ENCODE measurements at places on chromosomes 13 and 19.

- no peak for DNase-seq
Observed at GRCh38 chr13:29483623-29484022, 111.9 kb downstream of the SLC7A1 start.

- no peak for DNase-seq
Observed at GRCh38 chr19:8392017-8392591, 1.9 kb downstream of the RAB11B start.

- no peak for DNase-seq
Observed at GRCh38 chr19:38228491-38229439, 4.7 kb upstream of the DPF1 start.

- no peak for DNase-seq
Observed at GRCh38 chr13:23671897-23672296, 101.7 kb downstream of the TNFRSF19 start.

GRCh38 chr13:100338275-100338674 is 249.4 kb downstream of the PCCA start:
- DNase-seq = no peak

DNA sequence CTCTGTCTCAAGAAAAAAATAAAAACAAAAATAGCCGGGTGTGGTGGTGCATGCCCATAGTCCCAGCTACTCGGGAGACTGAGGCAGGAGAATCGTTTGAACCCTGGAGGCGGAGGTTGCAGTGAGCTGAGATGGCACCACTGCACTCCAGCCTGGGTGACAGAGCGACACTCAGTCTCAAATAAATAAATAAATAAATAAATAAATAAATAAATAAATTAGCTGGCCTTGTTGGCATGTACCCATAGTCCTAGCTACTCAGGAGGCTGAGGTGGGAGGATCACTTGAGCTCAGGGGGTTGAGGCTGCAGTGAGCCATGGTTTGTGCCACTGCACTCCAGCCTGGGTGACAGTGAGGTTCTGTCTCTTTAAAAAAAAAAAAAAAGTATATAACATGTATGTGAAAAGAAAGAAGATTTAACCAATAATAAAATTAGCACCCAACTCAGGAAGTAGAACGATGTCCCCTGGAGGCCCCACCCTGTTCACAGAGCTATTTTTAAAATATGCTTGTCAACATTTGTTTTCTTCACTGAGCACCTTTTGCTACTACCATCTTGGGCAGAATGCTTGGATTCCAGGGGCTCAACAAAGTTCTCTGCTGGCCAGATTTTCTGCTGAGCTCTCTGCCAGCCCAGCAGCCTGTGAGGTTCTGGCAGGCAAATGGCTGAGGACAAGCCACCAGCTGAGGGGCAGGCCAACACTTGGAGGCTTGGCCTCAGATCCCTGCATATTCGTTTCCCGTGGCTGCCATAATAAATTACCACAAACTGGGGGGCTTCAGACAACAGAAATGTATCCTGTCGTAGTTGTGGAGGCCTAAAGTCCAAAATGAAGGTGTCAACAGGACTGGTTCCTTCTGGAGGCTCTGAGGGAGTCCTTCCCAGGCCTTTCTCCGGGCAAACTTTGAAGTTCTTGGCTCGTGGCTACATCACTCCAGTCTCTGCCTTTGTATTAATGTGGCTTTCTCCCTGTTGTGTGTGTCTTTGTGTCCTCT is 5.2 kb downstream of the SLC25A42 start:
- DNase-seq = no peak

DNA sequence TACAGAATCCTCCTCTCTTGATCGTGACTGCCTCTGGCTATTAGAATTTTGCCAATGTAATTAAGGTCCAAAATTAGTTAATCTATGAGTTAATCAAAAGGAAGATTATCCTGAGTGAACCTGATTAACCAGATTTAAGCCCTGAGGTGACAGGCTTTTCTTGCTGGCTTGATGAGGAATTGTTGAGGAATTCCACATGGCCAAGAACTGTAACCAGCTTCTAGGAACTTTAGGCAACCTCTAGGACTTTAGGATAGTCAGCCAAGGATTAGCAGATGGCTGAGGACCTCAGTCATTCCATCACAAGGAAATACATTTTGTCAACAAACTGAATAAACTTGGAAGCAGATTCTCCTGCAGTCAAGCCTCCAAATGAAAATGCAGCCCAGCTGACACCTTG is 84.8 kb downstream of the STOML3 start:
- DNase-seq = no peak

GRCh38 chr19:57527136-57527881 is at the start of gene ZNF549:
Gene ZNF549 (plus strand): TSS chr19:57527356. CDS start chr19:57527574, 218 bp downstream.
- DNase-seq = peak; percentile 88

DNA sequence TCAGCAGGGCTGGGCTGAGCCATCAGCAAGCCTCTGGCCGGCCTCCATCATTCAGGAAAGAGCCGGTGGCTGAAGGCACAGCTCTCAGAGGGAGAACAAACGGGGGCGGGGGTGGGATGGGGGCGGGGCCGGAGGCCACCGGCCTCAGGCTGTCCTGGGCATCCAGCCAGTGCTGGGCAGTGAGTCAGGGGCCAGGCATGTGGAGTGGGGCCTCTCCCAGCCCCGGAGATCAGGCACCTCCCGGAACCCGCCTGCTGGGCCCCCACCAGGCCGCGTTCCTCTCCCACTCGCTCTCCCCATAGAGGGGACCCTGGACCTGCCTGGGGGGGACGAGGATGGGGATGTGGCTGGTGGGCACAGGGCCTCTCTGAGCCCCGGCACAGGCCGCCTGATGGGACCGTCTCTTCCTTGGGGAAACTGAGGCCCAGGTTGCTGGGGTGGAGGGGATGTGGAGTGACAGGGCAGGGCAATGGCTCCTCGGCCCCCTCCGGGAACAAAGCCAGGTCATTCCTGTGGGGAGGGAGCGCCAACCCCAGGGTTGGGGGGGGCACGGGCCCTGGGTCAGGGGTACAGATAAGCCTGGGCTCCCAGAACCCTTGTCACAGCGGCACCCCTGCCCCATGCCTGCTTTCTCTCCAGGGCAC is 12.9 kb downstream of the SPC24 start:
- DNase-seq = peak; percentile 69

DNA sequence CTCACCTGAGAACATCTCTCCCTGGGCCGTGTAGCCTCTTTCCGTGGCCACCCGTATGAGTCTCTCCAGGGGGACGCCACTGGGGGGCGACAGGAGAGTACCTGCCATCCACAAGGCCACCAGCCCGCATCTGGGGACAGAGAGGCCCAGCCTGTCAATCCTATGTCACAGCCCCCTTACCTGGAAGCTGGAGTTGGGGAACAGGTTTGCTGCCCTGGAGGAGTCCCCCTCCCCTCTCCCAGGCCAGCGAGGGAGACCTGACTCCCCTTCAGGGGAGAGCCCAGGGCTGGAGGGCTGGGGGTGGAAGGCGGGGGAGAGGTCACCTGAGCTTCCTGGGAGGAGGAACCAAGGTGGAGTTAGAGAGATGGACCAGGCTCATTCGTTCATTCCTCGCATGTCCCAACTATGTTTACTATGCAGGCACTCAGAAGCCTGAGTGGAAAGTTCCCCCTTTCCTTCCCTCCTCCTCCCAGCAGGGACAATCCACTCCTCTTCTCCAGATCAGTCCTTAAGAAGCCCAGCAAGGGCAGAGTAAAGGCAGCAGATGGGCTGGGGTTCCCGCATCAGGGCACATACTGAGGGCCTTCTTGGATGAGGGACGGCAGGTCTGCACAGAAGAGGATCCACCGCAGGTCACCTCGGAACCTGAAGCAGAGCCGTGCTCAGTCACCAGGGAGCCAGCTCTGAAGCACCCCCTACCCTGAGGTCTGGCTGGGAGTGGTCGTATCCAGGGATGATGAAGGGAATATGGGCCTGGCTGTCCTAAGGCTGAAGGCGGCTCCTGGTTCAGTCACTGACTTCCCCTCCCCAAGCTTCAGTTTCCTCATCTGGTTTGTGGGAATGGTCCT is 5.5 kb downstream of the ACTMAP start:
- no peak for DNase-seq

GRCh38 chr19:33660410-33661124 is 38.8 kb downstream of the CHST8 start:
- no peak for DNase-seq

- DNase-seq = no peak
Observed at GRCh38 chr19:12497032-12497431, 12.4 kb upstream of the ZNF709 start.

- DNase-seq = no peak
Observed at GRCh38 chr13:102033386-102033785, 368.5 kb downstream of the FGF14 start.

- DNase-seq = no peak
Observed at GRCh38 chr13:84903391-84903790, 895.8 kb downstream of the SLITRK6 start.

GRCh38 chr13:23570921-23571315 is 706 bp downstream of the TNFRSF19 start:
- no peak for DNase-seq

- DNase-seq = no peak
Observed at GRCh38 chr19:49009828-49010227, 7.1 kb downstream of the LHB start.

DNA sequence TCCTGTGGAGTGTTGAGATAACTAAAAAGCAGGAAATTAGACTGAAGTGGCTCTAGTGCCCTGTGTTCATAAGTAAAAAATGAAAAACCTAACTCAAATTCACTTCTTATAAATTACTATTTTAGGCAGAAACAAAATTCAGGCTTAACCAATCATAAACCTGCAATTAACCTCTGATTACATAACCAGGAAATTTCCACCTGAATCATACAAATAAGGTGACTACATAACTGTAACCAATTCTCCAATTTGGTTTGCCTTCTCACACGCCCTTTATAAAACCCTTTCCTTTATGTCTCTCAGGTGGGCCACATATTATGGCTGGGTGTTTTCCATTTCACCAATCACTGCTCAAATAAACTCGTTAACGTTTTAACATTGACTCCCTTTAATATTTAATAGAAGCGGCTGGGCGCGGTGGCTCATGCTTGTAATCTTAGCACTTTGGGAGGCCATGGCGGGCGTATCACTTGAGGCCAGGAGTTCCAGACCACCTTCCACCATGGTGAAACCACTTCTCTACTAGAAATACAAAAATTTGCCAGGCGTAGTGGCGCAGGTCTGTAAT is 22.9 kb upstream of the ZNF724 start:
- no peak for DNase-seq

DNA sequence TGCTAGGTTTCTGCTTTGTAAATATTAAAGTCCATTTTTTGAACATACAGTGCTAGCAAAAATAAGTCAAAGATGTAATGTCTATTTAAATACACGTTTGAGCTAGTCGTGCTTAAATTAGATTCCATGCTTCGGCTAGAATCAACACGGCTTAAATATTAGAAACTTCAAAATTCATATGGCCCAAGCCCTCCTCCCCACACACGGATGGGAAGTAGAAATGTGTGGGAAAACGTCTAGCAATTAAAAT is 816 bp upstream of the KLF5 start:
- DNase-seq = no peak

DNA sequence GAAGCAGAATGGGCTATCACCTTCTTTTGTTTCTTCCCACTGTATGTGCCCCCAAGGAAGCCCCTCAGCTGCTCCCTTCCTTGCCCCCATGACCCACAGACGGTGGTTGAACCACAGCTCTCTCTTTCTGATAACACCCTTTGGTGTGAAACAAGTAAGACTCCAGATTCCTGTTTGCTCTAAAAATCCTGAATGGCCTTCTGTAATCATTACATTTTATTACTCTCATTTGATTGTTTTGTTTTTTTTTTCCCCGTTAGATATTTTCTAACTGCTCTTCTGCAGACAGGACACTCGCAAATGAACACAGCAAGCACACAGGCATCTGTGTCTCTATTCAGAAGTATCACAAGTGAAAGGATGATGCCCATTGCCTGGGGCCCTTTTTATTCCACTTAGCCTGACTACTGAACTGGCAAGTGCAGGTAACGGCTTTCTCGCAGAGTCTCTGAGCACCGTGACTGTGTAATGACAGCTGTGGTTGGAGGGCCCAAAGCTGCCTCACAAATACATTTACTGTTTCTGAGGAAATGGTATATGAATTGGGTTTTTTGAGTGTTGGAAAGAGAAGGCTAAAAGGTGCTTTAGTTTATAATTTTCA is 59.3 kb downstream of the OXGR1 start:
- DNase-seq = no peak

DNA sequence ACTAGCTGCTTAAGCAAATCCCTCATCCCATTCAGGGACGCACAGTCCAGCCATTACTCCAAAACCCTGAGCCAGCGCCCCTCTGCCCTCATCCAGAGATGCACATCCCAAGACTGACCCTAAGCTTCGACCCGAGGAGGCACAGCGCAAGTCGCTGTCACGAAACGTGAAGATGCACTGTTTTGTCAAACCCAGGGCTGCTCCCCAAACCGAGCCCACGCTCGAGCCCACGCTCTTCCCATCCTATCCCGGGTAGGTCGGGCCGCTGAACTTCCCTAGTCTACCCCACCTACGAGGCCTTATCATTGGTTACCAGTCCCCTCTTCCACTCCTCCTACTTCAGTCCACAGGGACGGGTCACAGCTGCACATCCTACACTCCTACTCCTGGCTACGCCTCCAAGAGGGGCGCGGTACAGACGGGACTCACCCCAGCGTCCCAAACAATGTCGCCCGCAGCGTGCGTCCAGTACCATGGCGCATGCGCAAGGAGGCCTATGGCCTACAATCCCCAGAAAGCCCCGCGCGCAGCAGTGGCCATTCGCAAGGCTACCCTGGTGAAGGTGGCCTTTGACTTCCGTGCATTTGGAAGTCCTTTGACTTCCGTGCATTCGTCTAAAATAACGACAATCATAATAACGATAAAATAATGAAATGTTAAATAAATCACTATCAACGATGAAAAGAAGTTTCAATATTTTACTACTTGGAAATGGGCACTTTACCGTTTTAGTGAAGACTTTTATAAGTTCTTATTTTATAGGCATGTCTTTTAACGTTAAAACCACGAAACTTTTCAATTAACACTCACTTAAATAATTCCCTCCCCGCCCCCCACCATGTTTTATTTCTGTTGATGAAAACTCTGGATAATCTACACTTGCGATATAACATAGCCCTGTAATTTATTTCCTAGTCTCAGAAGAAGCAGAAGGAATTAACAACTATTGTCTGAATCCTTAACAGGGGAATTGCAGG is at the start of gene ZNF285:
Gene ZNF285 (minus strand): TSS at position 470 of the 977 bp plus-strand sequence. CDS start 4,395 bp downstream, outside the sequence.
- peak; percentile 82 for DNase-seq

- no peak for DNase-seq
Observed at GRCh38 chr13:23672616-23673015, 102.4 kb downstream of the TNFRSF19 start.

GRCh38 chr13:77040076-77040475 is 13.1 kb upstream of the FBXL3 start:
- DNase-seq = no peak

- no peak for DNase-seq
Observed at GRCh38 chr13:110944968-110945927, 30.4 kb upstream of the ANKRD10 start.

DNA sequence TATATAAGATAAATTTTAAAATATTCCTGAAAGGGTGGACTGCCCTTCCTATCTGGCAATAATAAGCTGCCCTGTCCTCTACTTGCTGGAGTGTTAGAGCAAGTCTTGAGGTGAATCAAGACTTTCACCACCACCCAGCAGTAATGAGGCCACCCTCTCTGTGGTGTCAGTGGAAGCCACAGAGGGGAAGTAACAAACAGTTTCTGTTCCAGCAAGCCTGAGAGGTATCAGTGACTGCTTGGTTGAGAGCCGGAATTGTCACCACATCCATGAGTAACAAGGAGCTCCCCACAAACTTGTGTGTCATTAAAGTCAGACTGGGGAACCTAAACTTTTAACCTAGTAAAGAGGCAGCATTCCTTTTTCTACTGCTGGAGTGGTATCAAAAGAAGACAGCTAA is 532.7 kb upstream of the SPRY2 start:
- no peak for DNase-seq
